Osteocyte (in vitro differentiated cells): ENCODE measurements at places on chromosomes 3 and 15.

DNA sequence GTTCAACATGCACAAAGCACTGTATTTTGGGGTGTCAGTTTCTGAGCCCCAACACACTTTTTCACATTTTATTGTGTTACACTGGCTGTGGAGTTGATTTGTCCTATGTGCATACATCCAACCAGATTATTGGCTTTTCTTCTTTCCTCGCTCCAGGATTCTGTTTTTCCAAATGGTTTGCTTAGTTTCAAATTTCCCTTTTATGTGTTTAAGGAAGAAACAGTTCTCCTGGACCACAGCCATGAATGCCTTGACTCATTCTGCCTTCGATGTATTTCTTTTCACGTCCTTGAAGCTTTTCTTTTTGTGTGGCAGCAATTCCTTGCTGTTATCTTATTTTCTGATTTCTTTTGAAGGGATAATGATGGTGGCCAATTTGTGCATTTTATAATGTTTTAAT, 53.8 kb downstream of the CACNA2D3 start:
- no peak overlapping the region for H3K4me3 ChIP-seq
- no peak for DNase-seq
- no peaks in the 10 kb centered on the region for H3K27me3 ChIP-seq
- H3K4me1 ChIP-seq, result no peaks in the 10 kb centered on the region
- H3K27ac ChIP-seq, result no peak overlapping the region

GRCh38 chr15:73918784-73919183, 7.5 kb upstream of the LOXL1 start:
- DNase-seq, result no peak
- H3K4me3 ChIP-seq, result no peak overlapping the region
- peaks cover 43% of the 10 kb centered on the region for H3K36me3 ChIP-seq
- H3K4me1 ChIP-seq, result peaks cover 41% of the 10 kb centered on the region
- H3K27ac ChIP-seq, result no peak overlapping the region
- no peaks in the 10 kb centered on the region for H3K27me3 ChIP-seq

DNA sequence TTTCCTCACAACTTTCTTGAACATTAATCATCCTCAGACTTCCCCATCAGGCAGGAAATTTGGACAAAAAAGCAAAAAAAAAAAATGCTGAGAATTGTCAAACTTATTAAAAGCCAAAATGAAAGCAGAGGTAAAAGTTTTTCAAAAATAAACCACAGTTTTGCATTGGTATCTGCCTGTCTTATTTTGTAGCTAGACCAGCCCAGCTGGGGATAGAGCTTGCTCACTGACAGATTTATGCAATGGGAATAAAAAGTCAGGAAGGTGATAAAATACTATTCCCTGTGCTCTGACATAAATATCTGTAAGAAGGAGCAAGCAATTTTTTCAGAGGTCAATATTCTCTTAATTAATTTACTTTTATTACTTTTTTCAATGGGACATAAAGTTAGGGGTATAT, 1006.7 kb upstream of the ALCAM start:
- peak overlapping the region; percentile 83 for H3K27ac ChIP-seq
- H3K4me3 ChIP-seq, result peak overlapping the region; percentile 59
- no peak for DNase-seq
- no peaks in the 10 kb centered on the region for H3K27me3 ChIP-seq
- peaks cover 1% of the 10 kb centered on the region for H3K36me3 ChIP-seq
- peaks cover 32% of the 10 kb centered on the region for H3K4me1 ChIP-seq

DNA sequence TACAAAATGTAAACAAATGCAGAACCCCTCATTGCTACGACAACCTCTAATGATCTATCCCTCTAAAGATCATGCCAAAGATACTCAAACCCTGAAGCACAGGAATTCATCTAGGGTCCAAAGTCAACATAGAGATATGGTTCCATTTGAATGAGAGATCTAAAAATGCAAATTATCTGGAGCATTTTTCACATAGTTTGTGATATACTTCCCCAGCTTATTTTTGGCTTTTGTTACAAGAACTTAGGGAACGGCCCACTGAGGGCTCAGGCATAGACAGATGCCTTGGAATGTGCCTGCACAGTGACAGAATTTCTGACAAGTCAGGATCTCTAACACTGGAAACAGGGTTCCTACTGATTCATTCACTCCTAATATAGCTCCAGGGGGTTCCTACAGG, 258.9 kb upstream of the THBS1 start:
- H3K4me3 ChIP-seq, result no peak overlapping the region
- no peak for DNase-seq
- H3K27me3 ChIP-seq, result no peaks in the 10 kb centered on the region
- peaks cover 31% of the 10 kb centered on the region for H3K4me1 ChIP-seq
- peaks cover 11% of the 10 kb centered on the region for H3K36me3 ChIP-seq
- peak overlapping the region; percentile 85 for H3K27ac ChIP-seq

GRCh38 chr3:151182349-151183079, 20.5 kb downstream of the GPR171 start:
- no peak overlapping the region for H3K27ac ChIP-seq
- H3K4me3 ChIP-seq, result no peak overlapping the region
- H3K36me3 ChIP-seq, result no peaks in the 10 kb centered on the region
- no peak for DNase-seq
- peaks cover 3% of the 10 kb centered on the region for H3K27me3 ChIP-seq
- no peaks in the 10 kb centered on the region for H3K4me1 ChIP-seq

DNA sequence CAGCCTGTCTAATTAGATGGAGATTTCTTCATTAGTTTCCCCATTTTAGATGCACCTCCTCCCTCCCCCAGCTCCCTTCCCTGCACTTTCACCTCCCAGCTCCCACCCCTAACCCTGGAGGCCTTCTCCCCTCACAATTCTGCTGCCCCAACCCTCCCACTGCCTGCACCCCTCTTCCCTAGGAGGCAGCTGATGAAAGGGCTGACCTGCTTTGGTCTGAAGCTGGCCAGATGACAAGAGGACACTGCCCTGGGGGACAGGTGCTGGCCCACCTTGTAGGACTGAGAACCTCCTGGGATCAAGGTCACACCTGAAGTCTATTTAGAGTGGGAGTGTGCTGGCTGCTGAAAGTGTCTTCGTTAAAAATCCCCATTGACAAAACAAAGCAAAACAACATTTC, 259.4 kb downstream of the TLE3 start:
- peaks cover 7% of the 10 kb centered on the region for H3K4me1 ChIP-seq
- DNase-seq, result no peak
- no peak overlapping the region for H3K27ac ChIP-seq
- no peak overlapping the region for H3K4me3 ChIP-seq
- no peaks in the 10 kb centered on the region for H3K36me3 ChIP-seq

- no peak for DNase-seq
- peaks cover 62% of the 10 kb centered on the region for H3K27me3 ChIP-seq
- H3K4me3 ChIP-seq, result peak overlapping the region; percentile 69
- no peaks in the 10 kb centered on the region for H3K36me3 ChIP-seq
- H3K27ac ChIP-seq, result no peak overlapping the region
Observed at GRCh38 chr3:133037436-133037835, 755 bp upstream of the TMEM108 start.

- H3K4me1 ChIP-seq, result no peaks in the 10 kb centered on the region
- DNase-seq, result no peak
- H3K27me3 ChIP-seq, result peaks cover 2% of the 10 kb centered on the region
- H3K4me3 ChIP-seq, result no peak overlapping the region
Observed at GRCh38 chr3:68271145-68271544, 616.7 kb upstream of the SUCLG2 start.

GRCh38 chr3:194346621-194347020, 4.5 kb downstream of the CPN2 start:
- H3K4me3 ChIP-seq, result no peak overlapping the region
- H3K36me3 ChIP-seq, result no peaks in the 10 kb centered on the region
- peaks cover 28% of the 10 kb centered on the region for H3K27me3 ChIP-seq
- H3K4me1 ChIP-seq, result no peaks in the 10 kb centered on the region

DNA sequence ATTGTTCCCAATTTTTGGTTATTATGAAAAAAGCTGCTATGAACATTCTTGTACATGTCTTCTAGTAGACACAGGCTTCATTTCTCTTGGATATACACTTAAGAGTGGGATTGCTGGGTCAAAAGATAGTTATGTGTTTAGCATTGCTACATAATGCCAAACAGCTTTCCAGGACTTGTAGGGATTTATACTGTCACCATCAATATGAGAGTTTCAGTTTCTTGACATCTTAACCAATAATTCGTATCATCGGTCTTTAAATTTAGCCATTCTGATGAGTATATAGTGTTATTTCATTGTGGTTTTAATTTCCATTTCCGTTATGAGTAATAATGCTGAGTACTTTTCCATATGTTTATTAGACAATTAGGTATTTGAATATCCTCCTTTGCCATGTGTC, 190.3 kb upstream of the PFN2 start:
- DNase-seq, result no peak
- no peak overlapping the region for H3K4me3 ChIP-seq
- no peaks in the 10 kb centered on the region for H3K27me3 ChIP-seq
- peaks cover 5% of the 10 kb centered on the region for H3K36me3 ChIP-seq

- peak overlapping the region; percentile 63 for H3K27ac ChIP-seq
- H3K36me3 ChIP-seq, result peaks cover 2% of the 10 kb centered on the region
- DNase-seq, result no peak
- H3K4me1 ChIP-seq, result peaks cover 43% of the 10 kb centered on the region
- peaks cover 2% of the 10 kb centered on the region for H3K27me3 ChIP-seq
Observed at GRCh38 chr15:92625251-92625980, 30.2 kb downstream of the FAM174B start.

GRCh38 chr3:19392150-19392549, 243.8 kb downstream of the KCNH8 start:
- no peaks in the 10 kb centered on the region for H3K36me3 ChIP-seq
- H3K27me3 ChIP-seq, result no peaks in the 10 kb centered on the region
- H3K4me3 ChIP-seq, result no peak overlapping the region
- H3K27ac ChIP-seq, result no peak overlapping the region
- H3K4me1 ChIP-seq, result no peaks in the 10 kb centered on the region

- no peaks in the 10 kb centered on the region for H3K27me3 ChIP-seq
- no peaks in the 10 kb centered on the region for H3K4me1 ChIP-seq
- H3K4me3 ChIP-seq, result no peak overlapping the region
Observed at GRCh38 chr3:54150864-54151467, 28.6 kb downstream of the CACNA2D3 start.

- H3K27me3 ChIP-seq, result no peaks in the 10 kb centered on the region
- H3K4me1 ChIP-seq, result peaks cover 25% of the 10 kb centered on the region
- peak overlapping the region; percentile 83 for H3K27ac ChIP-seq
- H3K36me3 ChIP-seq, result no peaks in the 10 kb centered on the region
- H3K4me3 ChIP-seq, result peak overlapping the region; percentile 95
- no peak for DNase-seq
Observed at GRCh38 chr3:77042882-77043281, 3.0 kb downstream of the ROBO2 start.

- H3K4me1 ChIP-seq, result peaks cover 83% of the 10 kb centered on the region
- no peaks in the 10 kb centered on the region for H3K27me3 ChIP-seq
- peaks cover 3% of the 10 kb centered on the region for H3K36me3 ChIP-seq
Observed at GRCh38 chr3:13544293-13544831, 4.6 kb upstream of the FBLN2 start.

GRCh38 chr3:197592361-197593045, 36.7 kb upstream of the BDH1 start:
- no peak overlapping the region for H3K27ac ChIP-seq
- H3K4me1 ChIP-seq, result no peaks in the 10 kb centered on the region
- H3K36me3 ChIP-seq, result no peaks in the 10 kb centered on the region
- no peaks in the 10 kb centered on the region for H3K27me3 ChIP-seq
- H3K4me3 ChIP-seq, result no peak overlapping the region

DNA sequence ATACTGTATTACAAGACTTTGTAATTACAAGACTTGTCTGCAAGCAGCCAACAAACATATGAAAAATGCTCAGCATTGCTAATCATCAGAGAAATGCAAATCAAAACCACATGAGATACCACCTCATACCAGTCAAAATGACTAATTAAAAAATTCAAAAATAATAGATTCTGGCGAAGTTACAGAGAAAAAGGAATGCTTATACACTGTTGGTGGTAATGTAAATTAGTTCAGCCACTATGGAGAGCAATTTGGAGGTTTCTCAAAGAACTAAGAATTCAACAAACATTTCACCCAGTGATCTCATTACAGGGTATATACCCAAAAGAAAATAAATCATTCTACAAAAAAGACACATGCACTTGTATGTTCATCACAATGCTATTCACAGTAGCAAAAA, 617.5 kb upstream of the CCDC54 start:
- H3K4me3 ChIP-seq, result no peak overlapping the region
- peaks cover 2% of the 10 kb centered on the region for H3K4me1 ChIP-seq
- no peak overlapping the region for H3K27ac ChIP-seq
- DNase-seq, result no peak
- no peaks in the 10 kb centered on the region for H3K27me3 ChIP-seq
- peaks cover 5% of the 10 kb centered on the region for H3K36me3 ChIP-seq

DNA sequence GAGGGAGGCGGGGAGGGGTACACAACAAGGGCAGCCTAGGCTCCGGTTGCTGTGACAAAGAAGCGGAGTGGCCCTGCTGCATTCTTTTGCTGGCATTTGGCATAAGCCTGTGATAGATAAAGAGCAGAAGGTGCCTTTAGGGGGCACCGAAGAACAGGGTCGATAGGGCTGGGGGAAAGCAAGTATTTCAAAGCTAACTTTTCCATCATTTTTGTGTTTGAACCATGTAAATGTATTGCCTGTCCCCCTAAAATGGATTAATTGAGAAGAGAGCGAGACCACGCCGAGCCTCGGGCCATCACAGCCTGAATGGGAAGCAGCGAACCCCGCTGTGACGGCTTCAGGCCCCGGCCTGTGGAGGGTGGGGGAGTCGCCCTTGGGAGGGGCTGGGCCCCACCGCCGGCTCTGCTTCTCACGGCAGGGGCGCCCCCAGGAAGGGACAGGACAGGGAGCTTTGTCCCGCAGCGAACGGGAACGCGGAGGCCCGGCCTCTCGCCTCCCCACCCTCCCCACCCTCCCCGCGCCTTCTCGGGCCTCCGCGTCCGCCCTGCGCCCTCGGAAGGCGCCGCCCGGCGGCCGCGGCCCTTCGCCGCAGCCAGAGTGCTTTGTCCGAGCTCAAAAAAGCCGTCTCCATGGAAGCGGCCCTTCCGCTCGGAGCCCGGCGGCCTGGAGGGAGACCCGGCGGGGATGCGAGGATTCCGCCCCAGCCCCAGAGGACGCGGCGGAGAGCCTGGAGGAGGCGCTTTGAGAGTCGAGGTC, 32.4 kb upstream of the ALDH1L1 start:
- DNase-seq, result no peak
- H3K27me3 ChIP-seq, result no peaks in the 10 kb centered on the region
- H3K27ac ChIP-seq, result peak overlapping the region; percentile 82
- peak overlapping the region; percentile 61 for H3K4me3 ChIP-seq
- no peaks in the 10 kb centered on the region for H3K36me3 ChIP-seq

GRCh38 chr3:134362670-134363380, 11.4 kb downstream of the AMOTL2 start:
- no peak for DNase-seq
- H3K4me1 ChIP-seq, result peaks cover 87% of the 10 kb centered on the region
- no peaks in the 10 kb centered on the region for H3K27me3 ChIP-seq
- peak overlapping the region; percentile 37 for H3K4me3 ChIP-seq

GRCh38 chr15:63136742-63137141, 15.1 kb downstream of the LACTB start:
- H3K36me3 ChIP-seq, result peaks cover 7% of the 10 kb centered on the region
- no peak for DNase-seq
- H3K27me3 ChIP-seq, result no peaks in the 10 kb centered on the region
- H3K4me1 ChIP-seq, result peaks cover 35% of the 10 kb centered on the region
- H3K4me3 ChIP-seq, result no peak overlapping the region
